ENCODE measurements at places on chromosomes 1 and 21. TPM values are rescaled to one million over a fixed set of nuclear protein-coding genes. Genes with fewer than 3 reads are reported as not detected.
A peak's percentile ranks its signal among the peaks of the same experiment; 100 is the strongest.

- H3K4me3 ChIP-seq: no peak overlapping the region
- H3K4me1 ChIP-seq: no peaks in the 10 kb centered on the region
- H3K36me3 ChIP-seq: no peaks in the 10 kb centered on the region
- peaks cover 19% of the 10 kb centered on the region for H3K27me3 ChIP-seq
- DNase-seq: no peak
Observed at GRCh38 chr1:153498746-153499145, 37.0 kb downstream of the S100A6 start.

DNA sequence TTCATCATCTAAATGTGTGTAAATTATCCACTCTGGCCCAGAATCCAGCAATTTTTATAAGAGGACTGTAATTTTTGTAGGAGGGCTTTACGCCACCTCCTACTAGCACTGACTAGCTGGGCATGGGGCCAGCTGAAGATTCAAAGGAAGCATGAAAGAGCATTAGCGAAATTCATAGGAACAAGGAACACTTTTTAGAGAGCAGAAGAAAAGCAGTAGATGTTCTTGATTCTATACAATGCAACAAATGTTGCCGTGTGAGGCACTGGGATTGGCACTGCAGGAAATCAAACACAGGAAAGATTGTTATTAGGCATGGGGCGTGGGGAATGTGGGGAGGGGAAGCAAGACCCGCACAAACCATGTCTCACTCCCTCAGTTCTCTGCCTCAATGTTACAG, 58.4 kb upstream of the PARP1 start:
- no peak overlapping the region for H3K4me3 ChIP-seq
- peaks cover 17% of the 10 kb centered on the region for H3K27me3 ChIP-seq
- H3K36me3 ChIP-seq: no peaks in the 10 kb centered on the region
- H3K4me1 ChIP-seq: no peaks in the 10 kb centered on the region

DNA sequence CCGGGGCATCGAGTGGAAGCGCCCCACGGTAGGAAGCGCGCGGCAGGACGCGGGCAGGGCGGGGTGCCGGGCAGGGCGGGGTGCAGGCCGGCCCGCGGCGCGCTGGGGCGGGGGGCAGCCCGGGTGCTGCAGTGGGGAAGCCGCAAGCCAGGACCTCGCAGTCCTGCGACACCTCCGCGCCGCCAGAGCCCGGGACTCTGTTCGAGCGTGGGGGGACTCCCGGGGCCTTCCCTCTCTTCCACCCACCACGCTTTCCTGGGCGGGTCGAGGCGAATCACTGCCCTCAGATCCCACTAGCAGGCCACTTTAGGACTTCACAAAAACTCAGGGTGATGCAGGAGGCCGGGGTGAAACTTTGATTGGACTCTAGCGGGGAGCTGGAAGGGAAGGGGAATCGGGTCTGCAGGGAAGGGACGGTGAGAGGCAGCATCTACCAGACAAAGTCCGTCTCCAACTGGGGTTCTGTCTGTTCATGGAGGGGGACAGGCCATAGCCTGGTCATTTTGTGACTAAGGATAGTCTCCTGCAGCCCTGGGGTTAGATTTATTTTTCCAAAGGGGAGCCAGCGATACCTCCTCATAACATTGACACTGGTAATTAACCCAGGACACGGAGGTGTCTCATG, 623 bp downstream of the CAPN2 start:
- H3K4me1 ChIP-seq: peaks cover 52% of the 10 kb centered on the region
- no peaks in the 10 kb centered on the region for H3K27me3 ChIP-seq
- peak; percentile 52 for DNase-seq
- peak overlapping the region; percentile 80 for H3K4me3 ChIP-seq
- peaks cover 42% of the 10 kb centered on the region for H3K36me3 ChIP-seq

- no peak overlapping the region for H3K4me3 ChIP-seq
- no peaks in the 10 kb centered on the region for H3K4me1 ChIP-seq
Observed at GRCh38 chr1:242535986-242536385, 11.5 kb upstream of the PLD5 start.

- H3K4me3 ChIP-seq: no peak overlapping the region
- peak; percentile 7 for DNase-seq
- no peak overlapping the region for H3K27ac ChIP-seq
- H3K36me3 ChIP-seq: no peaks in the 10 kb centered on the region
Observed at GRCh38 chr1:157252473-157252872, 114.3 kb upstream of the ETV3 start.

- H3K4me1 ChIP-seq: peaks cover 8% of the 10 kb centered on the region
- H3K27me3 ChIP-seq: no peaks in the 10 kb centered on the region
- H3K36me3 ChIP-seq: peaks cover 2% of the 10 kb centered on the region
Observed at GRCh38 chr1:239558559-239558958, 172.2 kb downstream of the CHRM3 start.

DNA sequence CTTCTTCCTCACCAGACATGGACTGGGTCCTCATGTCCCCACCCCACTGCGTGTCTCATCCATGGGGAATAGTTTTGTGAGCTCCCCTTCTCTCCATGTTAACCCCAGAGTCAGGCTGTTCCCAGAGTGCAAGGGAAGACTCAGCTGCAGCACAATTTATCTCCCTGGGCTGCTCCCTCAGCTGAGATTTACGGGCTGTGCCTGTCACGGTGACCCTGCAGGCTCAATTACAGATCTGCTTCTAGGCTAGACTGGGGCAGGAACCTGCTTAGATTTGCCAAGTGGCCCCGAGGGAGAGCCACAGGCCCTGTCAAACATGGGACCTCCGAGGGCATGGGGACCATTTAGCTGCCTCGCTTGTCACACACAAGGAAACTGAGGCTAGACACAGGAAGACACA, 37.8 kb downstream of the CDCP2 start:
- H3K4me1 ChIP-seq: no peaks in the 10 kb centered on the region
- H3K27ac ChIP-seq: no peak overlapping the region
- peaks cover 3% of the 10 kb centered on the region for H3K27me3 ChIP-seq
- no peak for DNase-seq
- H3K4me3 ChIP-seq: no peak overlapping the region

GRCh38 chr1:64699327-64699726, 45.5 kb upstream of the RAVER2 start:
- no peak overlapping the region for H3K27ac ChIP-seq
- peaks cover 5% of the 10 kb centered on the region for H3K27me3 ChIP-seq
- H3K4me1 ChIP-seq: no peaks in the 10 kb centered on the region
- no peak overlapping the region for H3K4me3 ChIP-seq
- no peak for DNase-seq
- H3K36me3 ChIP-seq: no peaks in the 10 kb centered on the region

- peaks cover 15% of the 10 kb centered on the region for H3K36me3 ChIP-seq
- no peak for DNase-seq
- H3K4me1 ChIP-seq: peaks cover 3% of the 10 kb centered on the region
- H3K27me3 ChIP-seq: no peaks in the 10 kb centered on the region
Observed at GRCh38 chr1:40281853-40282252, 23.8 kb downstream of the ZMPSTE24 start.

DNA sequence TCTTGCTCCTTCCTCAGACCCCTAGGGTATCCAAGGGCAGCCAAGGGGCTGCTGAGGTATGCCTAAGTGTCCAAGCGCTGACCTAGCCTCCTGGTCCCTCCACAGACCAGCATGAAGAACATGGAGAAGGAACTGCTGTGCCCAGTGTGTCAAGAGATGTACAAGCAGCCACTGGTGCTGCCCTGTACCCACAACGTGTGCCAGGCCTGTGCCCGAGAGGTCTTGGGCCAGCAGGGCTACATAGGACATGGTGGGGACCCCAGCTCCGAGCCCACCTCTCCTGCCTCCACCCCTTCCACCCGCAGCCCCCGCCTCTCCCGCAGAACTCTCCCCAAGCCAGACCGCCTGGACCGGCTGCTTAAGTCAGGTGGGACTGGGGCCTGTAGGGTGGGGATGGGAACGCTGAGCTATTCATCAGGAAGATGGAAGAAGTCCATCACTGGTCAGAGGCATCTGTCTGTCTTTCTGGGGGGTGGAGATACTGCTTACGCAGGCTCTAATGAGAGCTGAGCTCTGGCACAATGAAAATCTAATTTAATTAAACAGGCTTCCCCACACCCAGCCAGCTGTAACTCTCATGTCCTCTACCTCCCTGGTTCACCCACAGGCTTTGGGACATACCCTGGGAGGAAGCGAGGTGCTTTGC, 1.8 kb downstream of the TRIM46 start:
- H3K27me3 ChIP-seq: no peaks in the 10 kb centered on the region
- H3K4me1 ChIP-seq: peaks cover 51% of the 10 kb centered on the region
- H3K4me3 ChIP-seq: peak overlapping the region; percentile 96
- DNase-seq: no peak

DNA sequence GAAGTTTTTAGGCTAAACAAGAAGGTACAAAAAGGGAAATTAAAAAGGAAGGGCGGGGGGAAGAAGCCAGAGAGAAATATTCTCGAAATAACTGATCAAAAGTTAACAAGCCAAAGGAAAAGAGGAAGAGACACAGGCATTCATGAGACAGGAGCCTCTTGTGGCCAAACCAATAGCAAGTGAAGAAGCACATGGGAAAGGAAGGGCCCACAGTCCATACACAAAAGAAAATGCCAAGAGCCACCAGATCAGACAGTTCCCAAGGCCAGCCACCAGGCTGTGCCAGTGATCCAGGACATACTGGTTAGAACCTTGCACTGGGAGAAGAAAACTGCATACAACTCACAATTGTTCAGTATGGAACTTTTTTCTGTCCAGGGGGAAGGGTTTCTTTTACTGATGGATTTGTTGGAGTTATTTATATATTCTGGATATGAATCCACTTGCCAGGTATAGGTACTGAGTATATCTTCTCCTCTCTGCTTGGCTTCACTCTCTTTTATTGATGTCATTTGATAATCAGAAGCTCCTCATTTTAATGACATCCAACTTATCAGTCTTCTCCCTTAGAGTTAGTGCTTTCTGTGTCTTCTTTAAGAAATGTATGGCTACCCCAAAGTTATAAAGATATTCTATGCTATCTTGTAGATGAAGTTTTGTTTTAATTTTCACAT, 76.8 kb downstream of the CD46 start:
- H3K27me3 ChIP-seq: no peaks in the 10 kb centered on the region
- peaks cover 86% of the 10 kb centered on the region for H3K4me1 ChIP-seq
- no peak overlapping the region for H3K4me3 ChIP-seq
- H3K36me3 ChIP-seq: peaks cover 22% of the 10 kb centered on the region

- peaks cover 54% of the 10 kb centered on the region for H3K36me3 ChIP-seq
- peak overlapping the region; percentile 81 for H3K27ac ChIP-seq
- peaks cover 85% of the 10 kb centered on the region for H3K4me1 ChIP-seq
- no peaks in the 10 kb centered on the region for H3K27me3 ChIP-seq
- DNase-seq: no peak
Observed at GRCh38 chr1:40379785-40380452, 6.4 kb downstream of the SMAP2 start.

GRCh38 chr21:22125581-22125980, 1127.4 kb downstream of the NCAM2 start:
- no peak for DNase-seq
- H3K36me3 ChIP-seq: no peaks in the 10 kb centered on the region
- no peaks in the 10 kb centered on the region for H3K4me1 ChIP-seq
- H3K27me3 ChIP-seq: no peaks in the 10 kb centered on the region
- H3K4me3 ChIP-seq: no peak overlapping the region

DNA sequence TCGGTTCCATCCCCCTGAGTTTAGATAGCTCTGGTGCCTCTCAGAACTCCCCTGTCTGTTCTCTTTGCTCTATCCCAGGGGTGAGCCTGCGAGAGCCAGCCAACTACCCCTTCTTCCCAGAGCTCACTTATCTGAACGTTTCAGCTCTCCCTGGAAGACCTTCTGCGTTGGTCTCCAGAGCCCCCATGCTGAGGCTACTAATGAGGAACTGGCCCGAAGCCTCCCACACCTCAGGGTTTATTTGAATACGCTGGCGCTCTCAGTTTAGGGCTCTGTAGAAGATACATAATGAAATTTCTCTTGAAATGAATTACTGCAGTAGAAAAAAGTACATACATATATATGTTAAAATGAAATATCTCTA, 43.5 kb downstream of the TCEANC2 start:
- no peak overlapping the region for H3K4me3 ChIP-seq
- peaks cover 24% of the 10 kb centered on the region for H3K36me3 ChIP-seq
- H3K27me3 ChIP-seq: no peaks in the 10 kb centered on the region
- no peak overlapping the region for H3K27ac ChIP-seq
- no peak for DNase-seq

DNA sequence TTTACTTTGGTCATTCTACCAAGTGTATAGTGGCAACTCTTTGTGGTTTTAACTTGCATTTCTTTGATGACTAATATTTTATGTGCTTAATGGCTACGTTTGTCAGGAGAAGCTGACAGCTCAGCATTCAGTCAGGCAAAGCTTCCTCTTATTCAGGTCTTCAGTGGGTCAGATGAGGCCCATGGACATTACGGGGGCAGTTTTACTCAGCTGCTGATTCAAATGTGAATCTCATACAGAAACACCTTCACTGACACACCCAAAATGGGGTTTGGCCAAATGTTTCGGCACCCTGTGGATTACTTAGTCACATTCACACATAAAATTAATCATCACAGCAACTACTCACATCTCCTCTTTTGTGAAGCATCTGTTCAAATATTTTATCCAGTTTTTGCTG, 104.9 kb upstream of the PLD5 start:
- no peaks in the 10 kb centered on the region for H3K27me3 ChIP-seq
- H3K27ac ChIP-seq: no peak overlapping the region
- no peaks in the 10 kb centered on the region for H3K4me1 ChIP-seq
- no peaks in the 10 kb centered on the region for H3K36me3 ChIP-seq
- no peak for DNase-seq

DNA sequence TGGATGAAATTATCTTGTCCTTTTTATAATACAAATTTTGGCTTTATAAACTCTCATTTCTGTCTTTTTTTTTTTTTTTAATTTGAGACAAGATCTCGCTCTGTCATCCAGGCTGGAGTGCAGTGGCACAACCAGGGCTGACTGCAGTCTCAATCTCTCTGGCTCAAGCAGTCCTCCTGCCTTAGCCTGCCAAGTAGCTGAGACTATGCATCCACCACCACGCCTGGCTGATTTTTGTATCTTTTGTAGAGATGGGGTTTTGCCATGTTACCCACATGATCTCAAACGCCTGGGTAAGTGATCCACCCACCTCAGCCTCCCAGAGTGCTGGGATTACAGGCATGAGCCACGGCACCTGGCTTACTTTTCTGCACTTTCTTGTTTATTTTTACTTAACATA, 7.5 kb downstream of the TOR1AIP1 start:
- no peak overlapping the region for H3K27ac ChIP-seq
- peaks cover 52% of the 10 kb centered on the region for H3K36me3 ChIP-seq
- DNase-seq: no peak

DNA sequence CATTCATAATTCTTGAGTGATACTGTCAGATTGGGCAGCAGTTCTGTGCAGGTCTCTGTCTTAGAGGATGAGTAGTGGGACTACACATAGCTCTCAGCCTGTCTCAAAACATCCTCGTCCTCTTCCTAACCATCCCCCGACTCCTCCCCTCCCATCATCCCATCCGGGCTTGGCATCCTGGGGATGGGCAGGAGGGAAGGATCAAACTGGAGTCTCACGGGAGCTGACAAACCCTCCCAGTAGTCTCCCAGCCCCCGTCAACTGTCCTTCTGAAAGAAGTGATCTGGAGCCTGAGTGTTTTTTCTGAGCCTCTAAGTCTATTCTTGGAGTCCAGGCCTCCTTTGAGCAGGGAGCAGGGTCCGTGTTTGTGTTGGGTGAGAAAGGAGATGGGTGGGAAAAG, 102.0 kb downstream of the PAX7 start:
- H3K27ac ChIP-seq: no peak overlapping the region
- DNase-seq: no peak
- no peaks in the 10 kb centered on the region for H3K36me3 ChIP-seq
- H3K4me3 ChIP-seq: no peak overlapping the region
- H3K27me3 ChIP-seq: peaks cover 11% of the 10 kb centered on the region

Gene RHD
- total RNA-seq: not detected

Gene FAM43B
- not detected for total RNA-seq

Gene HRNR
- not detected for total RNA-seq

Gene IVL
- not detected for total RNA-seq

Gene FMO3
- total RNA-seq: not detected

Gene SKI
- total RNA-seq: 41.2 TPM

Gene FALEC
- not detected for total RNA-seq

Gene HPDL
- total RNA-seq: 16.8 TPM

Gene CD1D
- total RNA-seq: not detected

Gene OR2M2
- not detected for total RNA-seq

Gene LCE1F
- total RNA-seq: not detected

Gene SLC16A1
- total RNA-seq: 53.0 TPM

Gene WLS
- total RNA-seq: not detected
